HCT116 (cell line): ENCODE measurements at places on chromosomes 7 and 10.

GRCh38 chr7:121745856-121746255 lies 127.1 kb upstream of the PTPRZ1 start:
- no peak for DNase-seq

GRCh38 chr7:4770886-4771285 lies 4.5 kb upstream of the AP5Z1 start:
- DNase-seq, result no peak

DNA sequence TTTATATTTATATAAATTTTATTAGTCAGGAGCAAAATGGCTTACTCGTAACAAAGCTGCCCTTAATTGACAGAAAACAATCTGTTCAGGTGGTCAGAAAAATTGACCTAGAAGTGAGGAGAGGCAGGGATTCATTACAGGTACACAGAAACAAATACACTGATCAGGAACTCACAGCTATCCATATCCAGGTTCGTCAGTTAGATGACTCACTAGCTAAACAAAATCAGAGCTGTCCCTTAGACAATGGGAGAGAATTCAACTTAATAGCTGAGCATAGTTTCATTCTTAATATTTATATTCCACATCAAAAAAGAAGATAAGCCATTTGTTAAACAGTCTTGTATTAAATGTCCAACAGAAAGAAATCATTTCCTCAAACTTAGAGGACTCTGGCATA lies 41.7 kb downstream of the HYCC1 start:
- DNase-seq, result no peak

DNA sequence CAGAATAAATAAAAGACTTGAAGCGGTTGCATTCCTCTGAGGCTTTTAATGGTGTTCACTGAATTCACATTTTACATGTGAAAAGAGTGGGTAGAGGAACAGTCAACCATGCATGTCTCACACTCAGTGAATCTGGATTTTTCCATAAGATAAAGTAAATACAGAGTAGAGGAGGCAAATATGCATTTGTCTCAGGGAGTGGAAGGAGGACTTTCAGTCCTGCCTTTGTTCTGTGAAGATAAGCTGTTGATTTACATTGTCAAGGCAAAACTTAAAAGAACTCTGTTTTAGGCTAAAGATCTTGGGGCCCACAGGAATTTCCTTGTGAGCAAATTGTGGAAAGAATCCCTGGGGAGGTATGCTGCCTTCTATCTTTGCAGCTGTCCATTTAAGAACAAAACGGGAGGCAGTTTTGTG lies 825.3 kb upstream of the MBL2 start:
- no peak for DNase-seq

GRCh38 chr7:137371616-137372015 lies 28.1 kb upstream of the PTN start:
- DNase-seq, result no peak

DNA sequence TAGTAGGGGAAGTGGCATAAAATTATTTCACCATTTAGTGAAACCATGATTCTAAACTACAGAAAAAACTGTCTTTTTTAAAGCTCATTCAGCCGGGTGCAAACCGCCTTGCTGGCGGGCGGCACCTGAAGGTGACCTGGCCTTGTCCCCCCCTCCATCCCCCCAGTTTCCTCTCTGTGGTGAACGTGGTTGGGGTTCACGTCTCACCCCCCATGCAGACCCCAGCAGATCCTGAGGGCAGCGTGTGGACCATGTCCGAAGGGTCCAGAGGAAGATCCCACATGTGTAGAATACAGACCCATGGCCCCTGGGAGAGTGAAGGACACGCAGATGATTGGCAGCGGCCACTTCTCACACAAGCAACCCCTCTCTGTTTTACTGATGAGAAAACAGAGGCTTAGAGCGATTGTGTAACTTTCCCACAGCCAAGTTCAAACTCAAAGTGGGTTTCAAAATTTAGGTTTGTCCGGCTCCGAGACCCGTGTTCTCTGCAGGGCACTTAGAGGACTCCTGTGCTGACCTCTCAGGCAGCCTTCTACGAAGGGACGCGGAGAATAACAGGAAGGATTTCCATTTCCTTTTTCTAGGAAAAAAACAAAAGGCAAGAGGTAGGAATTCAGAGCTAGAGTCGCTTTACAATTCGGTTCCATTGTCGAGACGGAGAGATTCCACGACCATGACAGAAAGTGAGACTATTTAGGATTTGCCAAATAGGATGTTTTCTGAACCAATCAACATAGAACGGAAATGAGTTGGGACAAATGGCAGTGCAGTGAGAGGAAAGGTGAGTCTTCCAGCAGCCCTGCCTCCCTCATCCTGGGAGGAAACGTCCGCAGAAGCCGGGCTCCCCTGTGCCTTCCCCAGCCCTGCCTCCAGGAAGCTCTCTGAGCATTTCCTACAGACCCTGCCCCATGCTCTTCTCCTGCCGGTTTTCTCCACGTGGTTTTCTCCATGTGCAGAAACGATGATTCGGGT lies 67.6 kb upstream of the PITRM1 start:
- DNase-seq, result no peak

GRCh38 chr10:65805993-65806392 lies 1119.8 kb upstream of the LRRTM3 start:
- no peak for DNase-seq

- no peak for DNase-seq
Observed at GRCh38 chr10:98186681-98187080, 52.2 kb downstream of the R3HCC1L start.

- DNase-seq, result no peak
Observed at GRCh38 chr7:117014673-117015133, 61.4 kb downstream of the ST7 start.

- DNase-seq, result no peak
Observed at GRCh38 chr7:97011536-97012364, 6.4 kb downstream of the DLX6 start.

DNA sequence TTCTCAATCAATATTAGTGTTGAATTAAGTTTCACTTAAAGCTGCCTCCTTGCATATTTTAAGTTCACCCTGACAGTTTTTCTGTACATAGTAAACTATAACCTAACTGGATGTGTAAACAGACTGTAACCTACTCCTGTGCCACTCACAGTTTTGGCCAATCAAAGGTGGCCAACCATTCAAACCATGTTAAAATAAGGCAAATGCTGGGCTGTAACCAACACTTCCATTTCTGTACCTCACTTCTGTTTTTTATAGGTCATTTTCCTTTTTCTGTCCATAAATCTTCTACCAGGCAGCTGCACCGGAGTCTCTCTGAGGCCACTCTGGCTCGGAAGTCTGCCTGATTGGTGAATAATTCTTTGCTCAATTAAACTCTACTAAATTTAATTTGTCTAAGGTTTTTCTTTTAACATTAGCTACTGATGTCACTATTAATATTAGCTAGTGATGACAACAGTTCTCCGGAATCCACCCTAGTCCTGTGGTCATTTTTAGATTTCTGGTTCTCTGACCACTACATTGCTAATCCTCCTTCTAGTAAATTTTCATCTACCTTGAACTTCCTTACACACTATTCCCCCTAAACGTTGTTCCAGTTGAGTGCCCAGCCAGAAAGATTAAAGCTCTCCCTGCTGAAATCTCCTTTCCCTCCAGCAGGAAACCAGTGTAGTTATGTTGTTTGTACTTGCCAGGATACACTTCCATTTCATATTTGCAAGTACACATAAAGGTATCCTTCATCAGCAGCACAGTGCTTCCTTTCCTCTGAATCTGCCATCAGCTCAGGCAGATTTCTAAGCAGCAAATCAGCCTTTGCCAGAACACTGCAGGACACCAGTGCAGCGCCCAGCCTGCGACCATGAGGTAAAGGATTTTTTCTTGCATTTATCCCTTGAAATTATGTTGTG lies 18.6 kb upstream of the IFIT2 start:
- DNase-seq, result no peak

DNA sequence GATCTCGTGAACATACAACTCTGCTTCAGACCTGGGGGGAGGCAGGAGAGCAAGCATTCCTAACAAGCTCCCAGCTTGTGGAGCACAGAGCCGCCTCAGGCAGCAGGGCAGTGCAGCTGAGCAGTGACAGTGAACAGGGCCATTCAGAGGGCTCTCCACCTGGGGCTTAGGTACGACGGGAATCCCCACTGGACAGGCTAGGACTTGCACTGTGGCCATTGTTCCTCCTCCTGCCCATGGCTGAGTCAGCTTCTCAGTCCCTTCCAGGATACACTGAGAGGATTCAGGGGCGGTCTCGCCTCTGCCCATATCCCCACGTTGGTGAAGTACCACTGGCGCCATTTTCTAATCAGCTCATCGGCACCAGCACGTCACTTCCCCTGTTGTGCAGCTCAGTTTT lies 71.1 kb downstream of the FIGNL1 start:
- no peak for DNase-seq

GRCh38 chr7:2869981-2870380 lies 25.9 kb upstream of the GNA12 start:
- DNase-seq, result no peak

DNA sequence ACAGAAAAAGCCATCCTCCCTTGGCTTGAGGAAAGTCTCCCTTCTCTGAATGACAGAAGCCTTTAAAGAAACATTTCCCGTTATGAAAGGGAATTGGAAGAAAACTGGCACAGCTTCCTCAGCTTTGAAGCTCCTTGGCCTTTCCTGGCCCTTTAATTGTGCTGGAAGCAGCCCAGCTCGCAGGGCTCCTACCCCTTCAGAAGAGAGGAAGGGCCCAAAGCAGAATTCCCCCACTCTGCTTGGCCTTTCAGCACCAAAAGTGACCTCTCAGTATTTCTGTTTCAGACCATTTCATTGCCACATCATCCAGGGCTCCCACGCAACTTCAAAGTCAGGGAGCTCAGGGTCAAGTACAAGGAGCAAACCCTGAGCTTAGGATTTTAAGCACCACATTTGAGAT lies 4.2 kb downstream of the AFAP1L2 start:
- no peak for DNase-seq

DNA sequence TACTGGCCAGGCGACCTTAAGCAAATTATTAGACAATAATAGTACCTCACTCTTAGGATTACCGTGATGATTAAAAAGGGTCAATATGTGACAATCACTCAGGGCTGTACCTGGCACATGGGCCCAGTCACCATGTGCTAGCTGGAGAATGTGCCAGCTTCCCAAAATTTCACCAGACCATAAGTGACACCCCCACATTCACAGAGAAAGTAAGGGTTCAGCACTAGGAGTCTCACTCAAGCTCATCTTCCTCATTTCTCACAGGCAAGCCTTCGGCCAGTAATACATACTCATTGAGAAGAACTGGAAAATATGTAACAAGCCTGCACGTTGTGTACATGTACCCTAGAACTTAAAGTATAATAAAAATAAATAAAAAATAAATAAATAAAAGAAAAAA lies 22.4 kb upstream of the C10orf71 start:
- no peak for DNase-seq

DNA sequence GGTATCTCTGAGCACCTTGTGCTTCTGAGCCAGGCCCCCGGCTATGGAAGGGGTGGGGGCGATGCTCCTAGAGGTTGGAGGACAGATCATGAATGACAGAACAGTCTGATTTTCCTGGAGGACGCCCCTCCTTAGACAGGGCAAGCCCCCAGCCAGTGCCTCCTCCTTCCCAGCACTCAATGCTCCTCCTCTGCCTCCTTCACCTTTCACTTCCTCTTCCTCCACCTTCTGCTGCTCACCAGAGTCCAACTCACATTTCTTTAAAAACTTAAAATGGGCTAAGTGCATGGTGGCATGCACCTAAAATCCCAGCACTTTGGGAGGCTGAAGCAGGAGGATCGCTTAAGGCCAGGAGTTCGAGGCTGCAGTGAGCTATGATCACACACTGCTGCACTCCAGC lies 71.1 kb upstream of the CUX1 start:
- DNase-seq, result no peak

DNA sequence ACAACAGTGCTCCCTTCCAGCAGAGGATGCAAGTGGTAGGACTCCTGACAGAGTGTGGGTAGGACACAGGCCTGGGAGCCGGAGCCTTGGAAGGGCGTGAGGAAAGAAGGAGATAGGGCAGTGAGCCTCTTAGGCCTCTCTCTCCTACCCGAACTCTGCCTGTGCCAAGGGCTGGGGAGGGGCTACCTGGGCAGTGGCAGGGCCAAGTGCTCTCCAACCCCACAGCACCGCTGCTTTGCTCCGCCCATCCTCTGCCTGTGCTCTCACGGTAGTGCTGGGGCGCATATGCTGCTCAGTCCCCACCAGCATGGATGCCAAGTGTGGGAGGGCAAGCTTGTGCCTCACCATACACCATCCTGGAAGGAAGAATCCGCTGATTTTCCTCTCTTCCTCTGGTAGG lies 7.5 kb downstream of the FAM131B start:
- DNase-seq, result no peak

- no peak for DNase-seq
Observed at GRCh38 chr7:47819607-47819920, 128.7 kb downstream of the PKD1L1 start.
